CD4-positive, CD25-positive, alpha-beta regulatory T cell (primary cell): ENCODE measurements at places on chromosomes 4 and X.

- H3K27me3 ChIP-seq, result no peaks in the 10 kb centered on the region
- DNase-seq, result no peak
- H3K27ac ChIP-seq, result no peak overlapping the region
- H3K36me3 ChIP-seq, result no peaks in the 10 kb centered on the region
These were observed 135.9 kb downstream of the RAB28 start for GRCh38 chr4:13348216-13348615.

GRCh38 chrX:113675278-113675677, 834.6 kb upstream of the AMOT start:
- no peaks in the 10 kb centered on the region for H3K36me3 ChIP-seq
- H3K4me3 ChIP-seq, result no peak overlapping the region
- no peak for DNase-seq
- no peaks in the 10 kb centered on the region for H3K27me3 ChIP-seq
- no peak overlapping the region for H3K27ac ChIP-seq

GRCh38 chrX:42837101-42837726, 59.3 kb upstream of the PPP1R2C start:
- no peak overlapping the region for H3K27ac ChIP-seq
- no peak for DNase-seq
- H3K4me1 ChIP-seq, result no peaks in the 10 kb centered on the region
- H3K27me3 ChIP-seq, result no peaks in the 10 kb centered on the region
- no peaks in the 10 kb centered on the region for H3K36me3 ChIP-seq

DNA sequence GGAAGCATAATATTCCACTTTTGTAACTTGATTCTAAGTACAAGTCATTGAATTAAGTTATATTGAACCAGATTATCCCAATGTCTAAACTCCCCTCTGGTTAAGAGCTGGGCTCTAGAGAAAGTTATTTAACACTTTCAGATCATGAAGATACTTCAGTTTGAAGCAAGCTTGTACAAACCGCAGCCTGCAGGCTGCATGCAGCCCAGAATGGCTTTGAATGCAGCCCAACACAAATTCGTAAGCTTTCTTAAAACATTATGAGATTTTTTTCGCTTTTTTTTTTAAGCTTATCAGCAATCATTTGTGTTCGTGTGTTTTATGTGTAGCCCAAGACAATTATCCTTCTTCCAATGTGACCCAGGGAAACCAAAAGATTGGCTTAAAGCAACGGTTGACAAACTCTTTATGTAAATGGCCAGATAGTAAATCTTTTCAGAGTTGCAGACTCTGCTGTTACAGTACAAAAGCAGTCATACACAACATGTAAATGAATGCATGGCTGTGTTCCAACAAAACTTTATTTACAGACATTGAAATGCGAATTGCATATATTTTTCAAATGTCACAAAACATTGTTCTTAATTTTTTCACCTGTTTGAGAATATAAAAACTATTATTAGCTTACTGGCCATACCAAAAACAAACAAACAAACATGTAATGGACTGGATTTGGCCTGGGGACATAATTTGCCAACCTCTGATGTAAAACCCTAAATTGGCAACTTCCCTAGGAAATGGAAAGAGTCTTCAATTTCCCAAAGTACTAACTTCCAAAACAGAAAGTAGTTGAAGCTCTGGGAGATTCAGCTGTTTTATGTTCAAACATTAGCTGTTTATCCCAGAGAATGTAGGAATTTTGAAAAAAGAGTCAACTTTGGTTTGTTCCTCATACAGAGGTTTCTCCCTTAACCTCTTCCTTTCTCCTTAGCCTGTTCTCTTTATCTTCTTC, 201.1 kb upstream of the MBNL3 start:
- H3K36me3 ChIP-seq, result no peaks in the 10 kb centered on the region
- DNase-seq, result no peak
- no peak overlapping the region for H3K4me3 ChIP-seq
- H3K27ac ChIP-seq, result no peak overlapping the region
- H3K27me3 ChIP-seq, result no peaks in the 10 kb centered on the region
- no peaks in the 10 kb centered on the region for H3K4me1 ChIP-seq

DNA sequence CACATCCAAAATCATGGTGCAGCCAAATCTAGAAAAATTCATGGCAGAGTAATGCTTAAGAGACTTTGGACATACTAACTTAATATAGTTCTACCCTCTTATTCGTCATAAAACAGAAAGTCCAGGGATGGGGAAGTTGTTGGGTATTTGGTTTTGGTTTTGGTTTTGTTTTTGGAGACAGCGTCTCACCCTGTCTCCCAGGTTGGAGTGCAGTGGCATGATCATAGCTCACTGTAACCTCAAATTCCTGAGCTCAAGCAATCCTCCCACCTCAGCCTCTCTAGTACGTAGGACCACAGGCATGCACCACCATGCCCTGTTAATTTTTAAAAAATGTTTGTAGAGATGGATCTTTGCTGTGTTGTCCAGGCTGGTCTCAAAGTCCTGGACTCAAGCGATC, 271.8 kb upstream of the TENM3 start:
- H3K36me3 ChIP-seq, result no peaks in the 10 kb centered on the region
- DNase-seq, result no peak
- H3K27ac ChIP-seq, result no peak overlapping the region
- no peaks in the 10 kb centered on the region for H3K4me1 ChIP-seq
- H3K4me3 ChIP-seq, result no peak overlapping the region

DNA sequence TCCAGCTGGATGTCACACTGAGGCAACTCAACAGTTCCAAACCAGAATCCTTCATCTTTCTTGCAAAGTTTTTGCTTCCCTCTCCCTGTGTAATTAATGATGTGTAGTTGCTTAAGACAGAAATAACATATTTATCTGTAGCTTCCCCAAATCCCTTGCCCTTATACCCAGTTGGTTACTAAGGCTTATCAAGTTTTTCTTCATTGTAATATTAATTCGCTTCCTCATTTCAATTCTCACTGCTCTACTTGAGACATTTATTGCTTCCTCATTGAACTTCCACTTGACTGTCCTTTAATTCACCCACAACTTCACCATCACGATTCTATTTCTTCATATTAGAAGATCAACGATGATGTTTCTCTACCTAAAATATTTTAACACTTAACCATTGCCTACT, 386.6 kb upstream of the CPEB2 start:
- no peak overlapping the region for H3K4me3 ChIP-seq
- no peaks in the 10 kb centered on the region for H3K36me3 ChIP-seq
- no peak overlapping the region for H3K27ac ChIP-seq
- H3K27me3 ChIP-seq, result no peaks in the 10 kb centered on the region

- no peak overlapping the region for H3K27ac ChIP-seq
- no peak overlapping the region for H3K4me3 ChIP-seq
- H3K36me3 ChIP-seq, result no peaks in the 10 kb centered on the region
- H3K4me1 ChIP-seq, result no peaks in the 10 kb centered on the region
- DNase-seq, result no peak
- no peaks in the 10 kb centered on the region for H3K27me3 ChIP-seq
These were observed 114.0 kb upstream of the INPP4B start for GRCh38 chr4:142960126-142960525.

- H3K36me3 ChIP-seq, result no peaks in the 10 kb centered on the region
- DNase-seq, result no peak
- no peak overlapping the region for H3K27ac ChIP-seq
- H3K4me3 ChIP-seq, result no peak overlapping the region
These were observed 56.5 kb downstream of the CPZ start for GRCh38 chr4:8648816-8649630.

DNA sequence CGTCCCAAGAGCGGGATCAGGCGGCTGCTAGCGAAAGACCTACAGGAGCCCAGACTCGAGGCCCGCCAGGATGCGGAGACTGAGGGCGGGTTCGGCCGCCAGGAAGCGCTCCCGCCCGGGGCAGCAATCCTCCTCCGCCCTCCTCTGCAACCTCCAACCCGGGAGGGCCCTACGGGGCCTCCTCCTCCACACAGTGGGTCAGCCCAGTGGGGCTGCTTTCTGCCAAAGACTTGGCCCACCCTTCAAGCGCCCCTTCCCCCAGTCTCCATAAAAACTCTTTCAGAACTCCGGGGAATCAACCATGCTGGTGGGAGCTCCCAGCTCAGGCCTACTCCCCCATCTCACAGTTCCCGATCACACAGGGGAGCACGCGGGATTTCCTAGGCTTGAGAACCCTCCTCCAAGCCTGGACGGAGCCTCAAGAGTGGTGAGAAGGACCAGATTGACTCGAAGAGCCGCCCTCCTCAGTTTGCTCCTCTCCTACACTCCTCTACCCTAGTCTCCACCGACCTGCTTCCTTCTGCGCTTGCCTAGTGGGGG, 77.5 kb downstream of the RLIM start:
- H3K36me3 ChIP-seq, result no peaks in the 10 kb centered on the region
- no peak for DNase-seq
- H3K27ac ChIP-seq, result no peak overlapping the region
- peaks cover 10% of the 10 kb centered on the region for H3K4me1 ChIP-seq
- H3K4me3 ChIP-seq, result no peak overlapping the region

- H3K4me1 ChIP-seq, result no peaks in the 10 kb centered on the region
- no peaks in the 10 kb centered on the region for H3K27me3 ChIP-seq
- no peak overlapping the region for H3K4me3 ChIP-seq
- H3K36me3 ChIP-seq, result peaks cover 12% of the 10 kb centered on the region
- no peak overlapping the region for H3K27ac ChIP-seq
These were observed 28.2 kb downstream of the UVSSA start for GRCh38 chr4:1375051-1375721.

GRCh38 chr4:38016698-38017097, 56.5 kb downstream of the PTTG2 start:
- peaks cover 16% of the 10 kb centered on the region for H3K36me3 ChIP-seq
- no peak for DNase-seq
- no peaks in the 10 kb centered on the region for H3K4me1 ChIP-seq
- H3K4me3 ChIP-seq, result no peak overlapping the region

- no peaks in the 10 kb centered on the region for H3K4me1 ChIP-seq
- peak; percentile 3 for DNase-seq
- H3K27me3 ChIP-seq, result no peaks in the 10 kb centered on the region
- no peaks in the 10 kb centered on the region for H3K36me3 ChIP-seq
- no peak overlapping the region for H3K27ac ChIP-seq
These were observed 457.9 kb downstream of the GPAT3 start for GRCh38 chr4:83993774-83994173.

DNA sequence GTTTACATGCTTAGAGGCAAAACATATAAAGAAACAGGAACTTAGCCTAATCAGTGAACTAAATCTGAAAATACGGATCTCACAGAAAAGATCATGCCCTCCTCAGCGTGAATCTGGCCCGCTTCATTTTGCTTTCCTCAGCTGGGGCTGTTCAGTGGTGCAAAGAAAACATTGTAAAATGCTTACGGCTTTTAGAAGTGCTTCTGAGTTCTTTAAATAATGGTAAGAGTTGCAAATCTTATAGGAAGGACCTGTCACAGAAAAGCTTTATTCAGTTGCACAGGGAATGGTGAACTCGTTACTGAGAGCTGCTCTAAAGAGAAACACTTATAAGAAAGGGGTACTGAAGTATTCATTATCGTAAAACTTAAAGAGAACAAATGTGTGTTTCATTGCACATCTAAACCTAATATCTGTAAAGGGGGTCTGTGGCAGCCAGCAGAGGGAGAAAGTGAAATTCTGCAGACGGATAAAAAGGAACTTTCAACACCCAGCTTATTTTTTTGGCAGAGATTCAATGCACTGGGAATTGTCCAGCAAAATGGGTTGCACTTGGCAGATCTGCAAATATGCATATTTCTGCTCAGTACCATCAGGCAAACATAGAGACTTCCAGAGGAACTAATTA, 139.2 kb upstream of the ANK2 start:
- H3K27ac ChIP-seq, result no peak overlapping the region
- no peaks in the 10 kb centered on the region for H3K36me3 ChIP-seq
- peaks cover 4% of the 10 kb centered on the region for H3K27me3 ChIP-seq

- no peak overlapping the region for H3K4me3 ChIP-seq
- no peaks in the 10 kb centered on the region for H3K36me3 ChIP-seq
- DNase-seq, result no peak
- no peaks in the 10 kb centered on the region for H3K4me1 ChIP-seq
These were observed 63.7 kb upstream of the ESX1 start for GRCh38 chrX:104318330-104319009.

- peak overlapping the region; percentile 65 for H3K4me3 ChIP-seq
- peak overlapping the region; percentile 78 for H3K27ac ChIP-seq
These were observed 1.1 kb downstream of the ZCCHC18 start for GRCh38 chrX:104113222-104113965.

GRCh38 chrX:45712067-45712466, 511.4 kb upstream of the DIPK2B start:
- no peak overlapping the region for H3K27ac ChIP-seq
- no peaks in the 10 kb centered on the region for H3K27me3 ChIP-seq
- H3K36me3 ChIP-seq, result no peaks in the 10 kb centered on the region
- H3K4me1 ChIP-seq, result peaks cover 3% of the 10 kb centered on the region

GRCh38 chr4:174152717-174153466, 130.6 kb downstream of the FBXO8 start:
- H3K27ac ChIP-seq, result no peak overlapping the region
- H3K4me1 ChIP-seq, result no peaks in the 10 kb centered on the region
- no peak overlapping the region for H3K4me3 ChIP-seq
- peaks cover 2% of the 10 kb centered on the region for H3K27me3 ChIP-seq
- no peak for DNase-seq

GRCh38 chr4:78057600-78058550, 752 bp downstream of the FRAS1 start:
- H3K4me1 ChIP-seq, result peaks cover 32% of the 10 kb centered on the region
- no peak overlapping the region for H3K27ac ChIP-seq
- peak overlapping the region; percentile 68 for H3K4me3 ChIP-seq
- DNase-seq, result peak; percentile 26
- peaks cover 32% of the 10 kb centered on the region for H3K27me3 ChIP-seq
- no peaks in the 10 kb centered on the region for H3K36me3 ChIP-seq

DNA sequence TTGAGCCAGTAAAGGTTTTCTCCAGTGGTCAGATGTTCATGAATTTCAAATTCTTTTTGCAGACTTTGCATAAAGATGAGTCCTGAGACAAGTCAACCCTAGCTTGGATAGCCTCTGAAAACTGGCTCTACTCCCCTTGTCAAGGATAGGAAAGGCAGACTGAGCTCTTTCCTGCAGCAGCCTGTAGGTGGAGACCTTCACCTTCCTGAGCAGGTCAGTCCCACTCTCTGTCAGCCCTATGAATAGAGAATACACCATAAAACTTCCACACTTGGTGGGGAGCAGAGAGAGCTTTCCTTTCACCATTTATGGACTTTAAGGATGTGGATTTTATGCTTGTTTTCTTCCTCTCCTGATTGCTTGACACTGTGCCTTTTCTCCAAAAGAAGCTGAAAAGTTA, 41.9 kb downstream of the PCDH19 start:
- no peaks in the 10 kb centered on the region for H3K36me3 ChIP-seq
- H3K4me1 ChIP-seq, result no peaks in the 10 kb centered on the region
- no peak overlapping the region for H3K4me3 ChIP-seq
- no peak overlapping the region for H3K27ac ChIP-seq
- H3K27me3 ChIP-seq, result no peaks in the 10 kb centered on the region

DNA sequence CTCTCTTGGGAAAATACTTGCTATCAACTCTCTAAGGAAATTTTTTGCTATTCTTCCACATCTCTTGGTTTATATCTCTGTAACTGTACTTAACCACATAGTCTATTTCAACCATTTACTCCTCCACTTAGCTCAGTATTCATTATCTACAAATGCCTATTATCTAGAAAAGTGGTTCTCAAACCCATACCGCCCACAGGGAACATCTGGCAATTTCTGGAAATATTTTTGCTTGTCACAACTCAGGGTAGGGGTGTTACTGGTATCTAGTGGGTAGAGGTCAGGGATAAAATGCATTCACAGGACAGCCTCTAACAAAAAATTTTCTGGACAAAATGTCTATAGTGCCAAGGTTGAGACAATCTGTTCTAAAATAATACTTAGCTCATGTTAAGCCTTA, 14.4 kb downstream of the ATRX start:
- H3K27ac ChIP-seq, result no peak overlapping the region
- no peak for DNase-seq
- no peaks in the 10 kb centered on the region for H3K36me3 ChIP-seq
- no peaks in the 10 kb centered on the region for H3K27me3 ChIP-seq
